ENCODE measurements at places on chromosomes 11 and 22.

- DNase-seq: no peak
Observed at GRCh38 chr22:50245214-50246072, 620 bp upstream of the TUBGCP6 start.

DNA sequence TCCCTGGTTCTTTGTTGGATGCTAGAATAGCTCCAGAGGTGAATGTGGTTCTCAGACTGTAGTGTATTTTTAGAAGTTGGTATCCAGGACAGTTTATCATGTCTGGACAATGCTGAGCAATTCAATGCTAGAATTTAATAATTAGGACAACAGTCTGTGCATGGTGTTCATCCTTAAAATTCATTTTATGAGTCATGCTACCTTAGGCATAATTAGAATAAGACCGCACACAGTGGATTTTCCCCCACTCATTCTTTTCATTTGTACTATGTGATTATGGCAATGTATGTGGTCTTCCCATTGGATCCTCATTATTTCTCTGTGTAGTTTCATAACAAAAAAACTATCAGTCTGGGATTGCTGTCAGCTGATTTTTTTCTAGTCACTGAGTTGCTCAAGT lies 196.7 kb downstream of the ARHGAP42 start:
- DNase-seq: no peak

GRCh38 chr22:49544286-49544685 lies 283.4 kb downstream of the BRD1 start:
- no peak for DNase-seq

DNA sequence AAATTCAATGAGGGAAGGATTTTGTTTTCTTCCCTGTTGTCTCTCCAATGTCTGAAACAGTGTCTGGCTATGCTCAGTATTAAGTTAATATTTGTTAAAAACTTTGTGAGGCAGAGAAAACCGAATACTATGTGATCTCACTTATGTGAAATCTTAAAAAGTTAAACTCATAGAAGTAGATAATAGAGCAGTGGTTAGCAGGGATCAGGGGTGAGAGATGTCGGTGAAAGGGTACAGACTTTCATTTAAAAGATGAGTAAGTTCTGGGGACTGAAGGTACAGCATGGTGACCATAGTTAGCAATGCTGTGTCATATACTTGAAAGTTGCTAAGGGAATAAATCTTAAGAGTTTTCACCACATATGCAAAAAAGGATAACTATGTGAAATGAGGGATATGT lies 244.6 kb downstream of the AASDHPPT start:
- DNase-seq: no peak

DNA sequence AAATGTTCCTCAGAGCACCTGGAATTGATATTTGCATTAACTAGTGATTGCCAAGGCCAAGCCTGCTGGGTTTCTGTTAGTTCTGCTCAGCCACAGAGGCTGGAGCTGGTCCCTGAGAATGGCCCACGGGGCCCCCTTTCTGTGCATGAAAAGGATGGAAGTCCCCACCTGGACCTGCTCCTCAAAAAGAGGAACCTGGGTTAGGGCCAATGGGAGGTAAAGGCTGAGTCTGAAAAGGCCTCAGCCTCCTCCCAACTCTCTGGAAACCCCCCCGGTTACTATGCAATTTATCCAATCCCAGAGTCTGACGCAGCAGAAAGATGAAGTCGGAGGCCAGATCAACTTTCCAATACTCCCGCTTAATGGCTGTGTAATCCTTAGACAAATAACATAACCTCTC lies 6.8 kb upstream of the CREB3L1 start:
- no peak for DNase-seq

- DNase-seq: no peak
Observed at GRCh38 chr22:37410174-37411055, 16.9 kb downstream of the ELFN2 start.

DNA sequence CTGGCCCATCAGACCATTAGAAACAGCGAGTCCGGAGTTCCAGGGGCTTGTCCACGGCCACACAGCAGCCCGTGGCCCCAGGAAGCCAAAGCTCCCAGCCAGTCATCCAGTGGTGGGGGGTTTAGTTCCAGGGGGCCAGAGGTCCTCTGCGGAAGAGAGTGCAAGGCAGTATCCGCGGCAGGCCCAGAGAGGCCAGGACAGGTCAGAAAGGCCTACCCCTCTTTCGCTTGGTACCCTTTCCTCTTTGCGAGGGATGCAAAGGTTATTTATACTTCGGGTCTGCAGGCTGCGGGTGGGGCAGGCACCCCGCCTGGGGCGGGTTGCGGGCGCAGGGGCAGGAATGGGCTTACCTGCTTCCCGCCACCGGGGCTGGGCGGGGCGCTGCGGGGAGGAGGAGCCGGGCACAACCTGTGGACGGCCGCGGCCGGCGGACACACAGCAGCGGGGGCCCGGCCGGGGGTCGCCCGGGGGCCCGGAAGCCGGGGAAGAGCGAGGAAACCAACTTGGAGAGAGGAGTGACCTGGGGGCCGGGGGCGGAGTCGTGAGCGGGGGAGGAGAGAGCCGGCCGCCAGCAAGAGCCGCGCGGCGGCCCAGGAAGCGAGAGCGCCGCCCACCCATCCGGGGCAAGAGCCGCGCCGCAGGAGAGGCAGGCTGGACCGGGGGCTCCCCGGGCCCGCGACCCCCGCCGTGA lies at the start of gene SH3BP1:
TSS of gene SH3BP1 (plus strand) at position 600 of the 691 bp plus-strand sequence. CDS start 119 bp downstream, outside the sequence.
- DNase-seq: no peak

DNA sequence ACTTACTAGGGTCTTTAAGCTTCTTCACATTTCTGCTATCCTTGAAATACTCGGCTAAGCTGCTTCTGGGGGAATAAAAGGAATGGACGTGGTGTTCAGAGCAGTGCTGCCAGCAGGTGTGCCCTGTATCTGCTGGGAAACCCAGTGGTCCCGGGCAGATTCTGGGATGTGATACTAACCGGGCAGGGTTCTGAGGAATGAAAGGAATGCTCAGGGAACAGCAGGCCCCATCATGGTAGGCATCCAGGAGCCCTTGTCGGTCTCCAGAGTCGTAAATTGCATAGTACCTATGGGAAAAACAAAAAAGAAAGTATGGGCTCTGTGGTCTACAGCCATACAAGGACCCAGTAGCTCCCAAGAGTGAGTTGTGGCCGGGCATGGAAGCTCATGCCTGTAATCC lies 4.5 kb upstream of the TMEM223 start:
- no peak for DNase-seq

- DNase-seq: no peak
Observed at GRCh38 chr11:12206529-12206928, 96.1 kb downstream of the MICAL2 start.

DNA sequence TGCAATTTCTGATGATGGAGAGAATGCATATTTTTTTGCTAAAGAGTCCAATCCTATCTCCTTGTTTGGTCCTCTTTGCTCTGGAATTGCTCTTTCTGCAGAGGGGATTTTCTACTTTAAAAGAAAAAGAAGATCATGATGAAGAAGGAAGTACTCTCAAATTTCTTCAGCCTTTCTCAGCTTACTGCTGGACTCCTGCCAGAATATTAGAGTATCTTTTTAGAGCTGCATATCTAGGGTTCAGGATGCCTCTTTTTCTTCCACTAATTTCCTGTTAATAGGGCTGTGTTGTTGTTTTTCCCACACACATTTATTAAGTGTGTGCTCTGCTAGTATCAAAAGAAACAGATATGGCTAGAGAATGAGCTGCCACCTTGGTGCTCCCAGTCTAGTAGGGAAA lies 18.2 kb downstream of the UBASH3B start:
- DNase-seq: no peak

DNA sequence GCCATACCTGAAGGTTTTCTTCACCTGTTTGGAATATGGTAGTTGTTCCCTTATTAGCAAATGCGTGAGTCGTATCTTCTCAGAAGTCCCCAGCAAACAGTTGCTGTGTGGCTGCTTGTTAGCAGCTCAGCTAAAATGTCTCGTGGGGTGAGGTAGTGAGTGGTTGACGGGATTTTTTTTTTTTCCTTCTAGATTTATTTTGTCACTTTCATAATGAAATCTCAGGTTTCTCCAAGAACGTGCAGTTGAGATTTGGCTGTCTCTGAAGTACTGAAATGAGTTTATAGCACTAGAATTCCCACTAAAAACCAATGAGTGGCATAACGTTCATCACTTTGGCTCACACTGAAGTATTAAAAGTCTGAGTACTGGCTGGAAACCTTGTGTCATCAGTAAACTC lies 16.8 kb downstream of the RCN1 start:
- DNase-seq: no peak

DNA sequence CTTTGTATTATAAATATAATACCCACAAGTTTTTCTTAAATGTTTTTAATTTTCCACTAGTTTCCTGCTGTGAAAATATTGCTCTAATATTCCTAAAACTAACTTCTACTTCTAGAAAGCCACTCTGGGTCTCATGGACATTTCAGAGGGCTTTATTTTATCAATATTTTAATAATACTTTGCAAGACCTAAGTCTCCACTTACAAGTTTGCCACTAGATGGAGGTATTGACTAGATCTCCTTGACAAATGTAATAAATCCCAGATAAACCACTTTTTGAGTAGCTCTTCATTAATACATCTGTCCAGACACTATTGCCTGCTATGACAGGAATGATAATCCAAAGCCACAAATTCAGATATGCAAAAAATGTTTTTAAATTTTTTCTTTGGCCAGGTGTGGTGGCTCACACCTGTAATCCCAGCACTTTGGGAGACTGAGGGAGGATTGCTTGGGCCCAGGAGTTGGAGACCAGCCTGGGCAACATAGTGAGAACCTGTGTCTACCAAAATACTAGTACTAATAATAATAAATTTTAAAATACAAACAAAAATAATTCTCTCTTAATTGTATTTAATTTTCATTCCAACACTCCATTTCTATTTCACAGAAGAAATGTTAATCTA lies 3.5 kb upstream of the ACAT1 start:
- DNase-seq: no peak

DNA sequence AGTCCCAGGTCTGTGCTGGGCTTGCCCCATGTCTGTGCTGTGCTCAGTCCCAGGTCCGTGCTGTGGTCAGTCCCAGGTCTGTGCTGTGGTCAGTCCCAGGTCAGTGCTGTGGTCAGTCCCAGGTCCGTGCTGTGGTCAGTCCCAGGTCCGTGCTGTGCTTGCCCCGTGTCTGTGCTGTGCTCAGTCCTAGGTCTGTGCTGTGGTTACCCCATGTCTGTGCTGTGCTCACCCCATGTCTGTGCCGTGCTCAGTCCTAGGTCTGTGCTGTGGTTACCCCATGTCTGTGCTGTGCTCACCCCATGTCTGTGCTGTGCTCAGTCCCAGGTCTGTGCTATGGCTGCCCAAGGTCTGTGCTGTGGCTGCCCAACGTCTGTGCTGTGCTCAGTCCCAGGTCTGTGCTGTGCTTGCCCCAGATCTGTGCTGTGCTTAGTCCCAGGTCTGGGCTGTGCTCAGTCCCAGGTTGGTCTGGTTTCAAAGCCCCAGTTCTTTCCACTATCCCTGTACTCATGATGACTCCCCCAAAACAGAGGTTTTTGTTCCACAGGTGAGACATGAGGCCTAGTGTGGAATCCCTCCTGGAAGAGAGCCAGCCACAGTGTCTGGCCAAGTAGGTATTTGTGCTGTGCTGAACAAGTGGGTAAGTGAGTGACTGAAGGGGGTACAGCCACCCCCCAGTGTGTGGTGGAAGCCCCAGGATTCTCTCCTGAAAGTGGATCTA lies 34.8 kb downstream of the IRAG1 start:
- DNase-seq: no peak
